GM04504 (cell line): ENCODE measurements at places on chromosomes 6 and 20.

DNA sequence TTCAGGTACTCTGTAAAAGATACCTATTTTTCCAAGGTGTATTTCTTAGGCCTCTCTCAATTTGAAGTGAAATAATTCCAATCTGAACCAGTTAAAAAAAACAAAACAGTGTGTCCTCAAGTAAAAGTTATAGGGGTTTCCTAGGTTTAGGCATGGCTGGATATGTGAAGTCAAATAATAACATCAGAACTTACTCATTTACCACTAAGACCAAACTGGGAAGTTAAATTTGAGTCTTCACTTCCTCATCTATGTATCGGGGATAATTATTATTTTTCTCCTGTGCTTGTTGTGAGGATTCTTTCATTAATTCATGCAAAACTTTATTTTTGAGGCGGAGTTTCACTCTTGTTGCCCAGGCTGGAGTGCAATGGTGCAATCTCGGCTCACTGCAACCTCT is 86.2 kb upstream of the PTPRK start:
- DNase-seq, result no peak

DNA sequence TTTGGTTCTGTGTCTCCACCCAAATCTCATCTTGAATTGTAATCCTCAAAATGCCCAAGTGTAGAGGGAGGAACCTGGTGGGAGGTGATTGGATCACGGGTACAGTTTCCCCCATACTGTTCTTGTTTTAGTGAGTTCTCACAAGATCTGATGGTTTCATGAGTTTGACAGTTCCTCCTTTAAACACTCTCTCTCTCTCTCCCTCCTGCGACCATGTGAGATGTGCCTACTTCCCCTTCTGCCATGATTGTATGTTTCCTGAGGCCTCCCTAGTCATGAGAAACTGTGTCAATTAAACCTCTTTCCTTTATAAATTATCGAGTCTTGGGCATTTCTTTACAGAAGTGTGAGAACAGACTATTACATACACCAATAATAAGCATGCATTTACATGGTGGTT is 12.1 kb upstream of the EYS start:
- DNase-seq, result no peak

DNA sequence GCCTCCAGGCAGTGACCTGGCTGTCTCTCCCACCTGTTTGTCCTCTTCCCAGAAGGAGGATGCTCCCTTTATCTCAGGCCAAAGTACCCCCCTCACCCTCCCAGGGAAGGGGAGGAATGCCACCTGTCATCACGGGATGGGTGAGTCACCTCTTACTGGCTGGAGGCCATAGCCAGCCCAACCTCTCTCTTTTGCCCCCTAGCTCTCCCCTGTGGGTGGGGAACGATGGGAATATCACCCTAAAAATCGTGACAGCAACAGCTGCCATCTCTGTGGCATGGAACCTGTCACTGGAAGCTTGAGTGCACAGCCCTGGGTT is 137.5 kb upstream of the PTPN1 start:
- DNase-seq, result no peak

GRCh38 chr6:18090349-18090786 is 32.1 kb downstream of the NHLRC1 start:
- no peak for DNase-seq

DNA sequence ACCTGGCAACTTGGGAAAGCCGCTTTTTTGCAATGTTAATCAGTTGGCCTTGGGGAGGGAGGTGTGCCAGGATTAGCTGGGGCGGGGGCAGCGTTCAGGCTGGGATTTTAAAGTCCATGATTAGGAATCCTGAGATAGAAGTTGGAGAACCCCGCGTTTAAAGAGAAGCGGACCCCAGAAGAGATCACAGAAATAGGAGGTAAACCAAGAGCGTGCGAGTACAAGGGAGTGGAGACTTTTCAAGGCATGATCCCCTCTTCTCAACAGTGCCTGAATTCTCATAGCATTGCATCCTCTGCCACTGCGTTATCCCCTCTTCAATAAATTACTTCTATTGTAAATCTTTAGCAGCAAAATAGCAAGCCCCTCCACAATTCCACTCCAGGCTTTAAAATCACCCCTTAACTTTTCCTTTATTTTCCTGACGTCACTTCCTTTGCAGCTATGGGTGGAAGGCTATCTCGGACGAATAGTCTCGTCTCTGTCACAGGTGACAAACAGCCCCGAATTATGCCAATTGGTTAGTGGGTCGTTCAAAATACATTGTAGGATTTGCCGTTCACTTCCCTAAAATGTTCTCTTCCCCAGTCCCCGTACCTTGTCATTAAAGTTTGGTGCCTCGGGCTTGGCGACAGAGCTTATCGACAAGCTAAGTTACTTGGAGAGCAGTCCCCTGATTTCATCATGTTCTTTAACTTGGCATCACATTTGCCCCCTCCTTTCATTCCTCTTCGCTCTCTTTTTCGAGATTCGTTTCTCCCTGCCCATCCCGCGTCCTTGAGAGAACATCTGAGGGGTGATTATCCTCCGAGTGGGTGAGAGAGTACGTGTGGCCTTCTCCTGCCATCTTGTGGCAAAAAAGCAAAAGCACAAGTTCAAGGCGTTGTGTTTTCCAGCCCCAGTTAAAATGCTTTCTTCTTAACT is 17.1 kb downstream of the OR2B2 start:
- no peak for DNase-seq

DNA sequence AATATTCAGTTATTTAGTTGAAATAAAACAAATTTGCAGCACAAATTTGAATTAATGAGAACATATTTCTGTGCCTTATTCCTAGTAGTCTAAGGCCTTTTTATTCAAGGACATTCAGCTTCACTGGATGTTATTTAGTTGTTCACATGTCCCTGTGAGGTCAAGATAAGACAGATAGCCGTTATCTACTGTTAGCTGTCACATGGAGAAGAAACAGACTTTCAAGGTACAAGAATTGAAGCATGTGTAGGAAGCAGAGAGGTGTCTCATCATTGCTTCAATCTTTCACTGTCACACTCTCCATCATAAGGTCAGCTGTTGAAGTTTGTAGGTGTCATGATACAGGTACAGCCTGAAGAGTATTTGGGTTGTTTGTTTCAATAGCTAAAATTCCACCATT is 112.9 kb upstream of the JAG1 start:
- no peak for DNase-seq

DNA sequence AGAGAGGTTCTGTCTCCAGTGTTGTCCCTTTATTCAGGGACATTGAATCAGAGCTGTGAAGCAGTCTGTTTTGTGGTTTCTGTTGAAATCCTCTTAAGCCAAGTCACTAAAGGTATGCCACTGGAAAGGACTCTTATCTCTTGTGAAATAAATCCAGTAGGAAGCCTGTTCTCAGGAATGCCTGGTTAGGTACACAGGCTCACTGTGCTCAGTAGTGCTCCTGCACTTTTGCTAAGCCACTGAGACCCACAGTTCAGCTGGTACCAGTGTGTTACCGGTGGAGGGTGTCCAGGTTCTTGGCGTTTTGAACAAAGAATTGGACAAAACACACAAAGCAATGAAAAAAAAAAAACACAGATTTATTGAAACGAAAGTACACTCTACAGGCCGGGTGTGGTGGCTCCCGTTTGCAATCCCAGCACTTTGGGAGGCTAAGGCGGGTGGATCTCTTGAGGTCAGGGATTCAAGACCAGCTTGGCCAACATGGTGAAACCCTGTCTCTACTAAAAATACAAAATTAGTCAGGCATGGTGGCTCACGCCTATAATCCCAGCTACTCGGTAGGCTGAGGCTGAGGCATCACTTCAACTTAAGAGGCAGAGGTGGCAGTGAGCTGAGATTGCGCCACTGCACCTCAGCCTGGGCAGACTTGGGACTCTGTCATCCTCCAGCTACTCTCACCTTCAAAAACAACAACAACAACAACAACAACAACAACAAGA is 186.1 kb downstream of the JARID2 start:
- no peak for DNase-seq

GRCh38 chr20:4973330-4974097 is 27.8 kb downstream of the SLC23A2 start:
- DNase-seq, result peak; percentile 47

DNA sequence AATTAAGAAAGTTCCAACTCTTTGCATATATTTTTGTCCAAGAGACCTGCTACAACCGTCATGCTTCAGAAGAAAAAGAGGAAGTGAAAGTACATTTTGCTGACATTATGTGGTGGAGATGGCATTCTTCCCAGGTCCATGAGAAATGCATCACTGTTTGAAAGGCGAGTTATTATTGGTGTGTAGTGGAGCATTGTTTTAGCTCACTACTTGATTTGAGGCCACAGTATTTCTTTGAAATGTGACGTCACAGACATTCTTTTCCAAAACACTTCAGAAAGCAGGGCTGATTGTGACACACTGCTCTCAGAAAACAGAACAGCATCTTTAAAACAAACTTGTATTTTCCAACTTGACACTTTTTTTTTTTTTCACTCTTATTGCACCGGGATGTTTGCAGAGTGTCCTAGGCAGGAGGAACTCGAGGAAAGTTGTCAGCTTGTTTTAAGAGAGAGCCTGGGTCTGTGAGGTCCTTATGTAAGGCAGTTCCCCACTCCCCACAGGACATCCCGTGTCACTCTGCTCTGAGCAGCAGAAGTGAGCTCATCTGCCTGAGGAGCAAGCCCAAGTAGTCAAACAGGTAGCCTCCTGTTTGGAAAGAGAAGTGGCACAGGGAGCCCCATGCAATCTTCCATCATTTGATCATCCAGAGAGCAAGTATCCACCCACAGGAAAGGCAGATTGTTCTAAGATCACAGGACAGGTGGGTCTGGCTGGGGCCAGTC is 1.1 kb downstream of the SPTLC3 start:
- DNase-seq, result peak; percentile 76

GRCh38 chr6:125962900-125963497 is 6.4 kb downstream of the HINT3 start:
- no peak for DNase-seq

GRCh38 chr6:159565181-159565710 is 127.8 kb downstream of the SOD2 start:
- DNase-seq, result no peak

GRCh38 chr20:62198931-62199330 is 16.1 kb downstream of the MTG2 start:
- DNase-seq, result no peak

DNA sequence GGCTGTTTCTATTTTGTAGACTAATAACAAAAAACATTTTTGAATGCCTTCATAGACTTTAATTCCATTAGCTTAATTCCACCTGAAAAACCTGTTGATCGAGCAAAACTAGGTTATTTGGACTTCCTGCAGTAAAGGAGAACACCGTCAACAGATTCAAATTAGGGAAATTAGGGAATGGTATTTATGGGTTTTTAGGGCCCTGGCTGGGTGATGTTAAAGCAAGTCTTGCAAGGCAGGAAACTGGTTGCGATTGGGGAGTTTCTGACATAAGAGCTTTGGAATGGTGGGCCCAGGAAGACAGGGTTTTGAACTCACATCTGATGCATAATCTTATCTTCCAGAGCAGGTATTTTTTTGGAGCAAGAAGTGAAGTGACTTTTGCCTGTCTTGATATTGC is 40.1 kb upstream of the TFAP2C start:
- no peak for DNase-seq

DNA sequence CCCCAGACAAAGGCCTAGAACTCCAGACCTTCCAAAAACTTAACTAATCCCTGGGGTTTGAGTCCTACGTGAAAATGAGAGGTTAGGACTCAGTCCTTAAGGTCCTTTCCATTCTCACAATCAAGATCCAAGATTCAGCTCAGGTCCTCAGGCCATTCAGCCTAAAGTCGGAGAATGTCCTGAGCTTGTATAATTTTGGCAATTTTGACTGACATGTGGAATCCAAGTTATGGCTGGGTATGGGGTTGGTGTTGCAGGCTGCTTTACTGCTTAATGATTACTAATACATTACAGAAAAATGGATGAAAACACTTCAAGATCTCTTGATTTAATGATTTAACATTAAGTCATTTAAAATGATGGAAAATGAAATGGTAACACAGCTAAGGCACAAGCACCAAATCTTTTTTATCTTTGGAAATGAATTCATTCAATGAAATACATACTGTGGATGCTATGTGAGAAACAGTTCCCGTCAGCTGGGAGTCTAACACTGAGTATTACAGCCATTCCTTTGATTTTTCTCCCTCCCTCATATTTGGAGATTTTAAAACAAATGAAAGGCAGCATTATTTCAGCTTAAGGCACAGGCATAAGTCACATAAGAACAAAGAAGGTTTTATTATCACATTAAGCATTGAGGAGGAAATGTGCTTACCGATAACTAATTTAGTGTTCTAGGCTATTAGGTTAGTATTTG is 1.3 kb downstream of the ARHGAP18 start:
- DNase-seq, result no peak

- DNase-seq, result no peak
Observed at GRCh38 chr6:84042603-84043002, 9.0 kb downstream of the MRAP2 start.

DNA sequence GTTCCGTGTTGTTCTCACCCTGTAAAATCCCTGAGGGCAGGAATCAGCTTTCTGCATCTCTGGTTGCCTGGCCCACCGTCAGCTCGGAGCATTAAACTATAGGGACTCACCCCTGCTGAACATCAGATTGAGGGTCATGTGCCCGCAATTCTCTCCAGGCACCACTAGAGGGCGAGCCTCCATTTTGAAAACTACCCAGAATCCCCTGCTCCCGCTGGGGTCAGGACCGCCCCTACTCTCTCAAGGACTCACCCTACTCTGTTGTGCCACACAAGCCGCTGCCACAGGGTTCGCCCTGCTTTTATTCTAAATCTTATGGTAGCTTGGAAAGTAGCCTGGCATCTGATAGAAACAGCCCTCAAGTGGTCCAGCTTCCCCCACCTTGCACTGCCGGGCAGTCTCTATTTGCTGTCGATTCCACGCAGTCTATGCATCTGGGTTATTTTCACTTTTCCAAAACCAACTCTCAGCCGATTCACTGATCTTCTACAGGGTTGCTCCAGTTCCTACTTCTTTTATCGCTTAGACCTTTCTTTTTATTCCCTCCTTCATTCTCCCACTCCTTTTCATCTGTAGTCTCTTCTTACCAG is 244.1 kb upstream of the QKI start:
- DNase-seq, result no peak

DNA sequence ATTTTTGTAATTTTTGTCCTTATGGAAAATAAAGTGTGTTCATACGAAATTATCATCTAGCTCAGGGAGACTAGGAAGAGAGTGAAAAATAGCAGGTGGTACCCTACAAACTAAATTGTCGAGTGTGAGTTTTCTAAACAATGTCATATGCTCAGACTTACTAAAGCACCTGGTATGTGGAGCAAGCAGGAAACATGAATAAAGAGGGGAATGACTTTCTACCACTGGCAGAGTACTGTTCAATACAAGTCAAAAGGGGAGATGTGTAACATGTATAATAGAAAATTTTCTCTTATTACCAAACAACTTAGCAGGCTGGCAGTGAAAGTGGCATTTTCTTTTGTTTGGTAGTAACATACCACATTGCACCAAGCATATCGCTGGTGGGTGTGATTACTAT is 36.1 kb downstream of the CTNNBL1 start:
- DNase-seq, result no peak

- no peak for DNase-seq
Observed at GRCh38 chr6:22738194-22738593, 168.8 kb downstream of the HDGFL1 start.

GRCh38 chr6:50990750-50991446 is 172.2 kb downstream of the TFAP2B start:
- no peak for DNase-seq

DNA sequence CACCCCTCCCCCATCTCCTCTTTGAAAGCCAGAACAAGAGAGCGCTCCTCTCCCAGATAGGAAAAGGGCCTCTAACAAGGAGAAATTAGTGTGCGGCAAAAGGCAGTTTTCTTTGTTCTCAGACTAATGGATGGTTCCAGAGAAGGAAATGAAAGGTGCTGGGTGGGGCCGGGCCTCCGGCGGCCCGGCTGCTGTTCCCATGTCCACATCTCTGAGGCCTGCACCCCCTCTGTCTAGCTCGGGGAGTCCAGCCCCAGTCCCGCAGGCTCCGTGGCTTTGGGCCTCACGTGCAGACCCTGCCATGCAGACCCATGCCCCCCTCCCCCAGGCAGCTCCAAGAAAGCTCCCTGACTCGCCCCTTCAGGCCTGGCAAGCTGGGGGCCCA is 35.8 kb upstream of the MRGBP start:
- DNase-seq, result no peak
